ENCODE measurements at places on chromosomes 1 and 21.

- DNase-seq, result no peak
These were observed 299.7 kb downstream of the VAV3 start for GRCh38 chr1:107664982-107665925.

- DNase-seq, result no peak
These were observed 88.6 kb downstream of the NUF2 start for GRCh38 chr1:163410073-163410999.

GRCh38 chr1:237282208-237282783 is 240.3 kb downstream of the RYR2 start:
- DNase-seq, result no peak

DNA sequence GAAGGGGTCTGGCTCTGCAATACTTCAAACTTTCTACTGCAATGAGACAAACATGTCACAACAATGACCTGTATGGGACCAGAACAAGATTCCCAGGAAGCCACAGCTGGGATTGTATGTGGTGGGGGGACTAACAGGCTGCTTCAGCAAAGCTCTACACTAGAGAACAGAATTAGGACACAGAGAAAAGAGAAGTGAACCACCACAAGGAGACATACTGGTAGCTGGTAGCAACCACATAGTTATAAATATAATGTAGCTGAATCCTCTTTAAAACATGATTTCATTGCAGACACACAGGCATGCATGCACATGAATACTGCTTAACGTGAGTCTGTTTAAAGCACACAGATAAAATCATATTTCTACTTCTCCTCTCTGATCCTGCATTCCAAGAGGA is 3.5 kb upstream of the ILDR2 start:
- DNase-seq, result no peak

DNA sequence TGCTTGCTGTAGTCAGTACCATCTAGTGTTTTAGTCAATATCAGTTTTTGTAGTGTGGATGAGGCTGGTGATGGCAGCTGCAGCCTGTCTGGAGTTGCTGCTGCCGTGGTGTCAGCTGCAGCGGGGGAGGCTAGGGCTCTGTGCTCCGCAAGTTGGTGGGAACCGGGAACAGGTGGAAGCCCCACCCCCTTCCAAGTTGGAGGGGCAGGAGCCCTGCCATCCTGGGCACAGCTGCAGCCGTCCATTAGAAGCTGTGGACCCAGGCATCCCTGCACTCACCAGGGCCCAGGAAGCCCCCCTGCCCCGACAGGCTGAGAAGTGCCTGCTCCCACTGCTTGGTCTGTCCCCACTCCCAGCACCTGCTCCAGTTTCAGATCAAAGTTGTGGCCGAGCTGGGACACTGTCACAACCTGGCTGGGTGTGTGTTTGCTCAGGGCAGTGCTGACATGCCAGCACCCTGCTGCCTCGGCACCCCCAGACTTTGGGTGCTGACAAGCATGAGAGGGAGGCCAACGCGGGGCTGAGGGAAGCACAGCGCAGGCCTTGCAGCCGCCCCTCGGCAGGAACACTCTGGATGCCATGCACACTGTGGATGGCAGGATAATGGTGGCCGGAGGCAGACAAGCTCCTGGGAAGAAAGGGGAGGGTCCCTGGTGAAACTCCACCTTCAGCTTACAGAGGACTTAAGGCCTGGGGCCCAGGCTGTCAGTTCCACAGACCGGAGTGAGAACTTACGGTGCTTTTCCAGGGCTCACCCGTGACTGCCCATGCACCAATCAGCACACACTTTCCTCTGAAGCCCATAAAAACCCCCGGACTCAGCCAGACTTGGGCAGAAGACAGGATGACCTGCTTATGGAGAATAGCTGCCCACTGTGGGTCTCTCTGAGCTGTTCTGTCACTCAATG is 86.9 kb downstream of the ADARB1 start:
- DNase-seq, result no peak

DNA sequence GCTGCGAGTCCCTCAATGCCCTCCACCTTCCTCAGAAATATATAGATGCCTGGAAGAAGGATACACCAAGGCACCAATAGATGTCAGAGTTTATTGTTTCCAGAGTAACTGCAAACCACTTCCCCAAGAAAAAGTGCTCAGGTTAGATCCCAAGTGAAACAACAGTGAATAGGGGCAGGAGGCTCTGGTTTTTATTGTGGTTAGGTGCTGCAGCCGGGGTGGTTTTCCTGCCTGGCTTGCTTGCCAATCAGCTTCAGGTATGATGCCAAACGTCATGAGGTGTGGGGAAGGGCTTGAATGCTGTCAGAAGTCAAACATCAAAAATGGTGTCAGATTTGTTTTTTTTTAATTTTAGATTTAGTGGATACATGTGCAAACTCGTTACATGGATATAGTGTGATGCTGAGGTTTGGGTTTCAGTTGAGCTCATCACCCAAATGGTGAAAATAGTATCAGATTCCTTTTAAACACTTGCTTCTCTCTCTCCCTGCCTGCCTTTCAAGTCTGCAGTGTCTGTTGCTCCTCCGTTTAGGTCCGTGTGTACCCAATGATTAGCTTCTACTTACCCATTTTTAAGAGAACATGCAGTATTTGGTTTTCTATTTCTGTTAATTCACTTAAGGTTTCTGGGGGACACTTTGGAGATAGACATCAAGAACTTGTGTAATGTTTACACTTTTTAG is 1317.0 kb downstream of the MRPL39 start:
- no peak for DNase-seq

DNA sequence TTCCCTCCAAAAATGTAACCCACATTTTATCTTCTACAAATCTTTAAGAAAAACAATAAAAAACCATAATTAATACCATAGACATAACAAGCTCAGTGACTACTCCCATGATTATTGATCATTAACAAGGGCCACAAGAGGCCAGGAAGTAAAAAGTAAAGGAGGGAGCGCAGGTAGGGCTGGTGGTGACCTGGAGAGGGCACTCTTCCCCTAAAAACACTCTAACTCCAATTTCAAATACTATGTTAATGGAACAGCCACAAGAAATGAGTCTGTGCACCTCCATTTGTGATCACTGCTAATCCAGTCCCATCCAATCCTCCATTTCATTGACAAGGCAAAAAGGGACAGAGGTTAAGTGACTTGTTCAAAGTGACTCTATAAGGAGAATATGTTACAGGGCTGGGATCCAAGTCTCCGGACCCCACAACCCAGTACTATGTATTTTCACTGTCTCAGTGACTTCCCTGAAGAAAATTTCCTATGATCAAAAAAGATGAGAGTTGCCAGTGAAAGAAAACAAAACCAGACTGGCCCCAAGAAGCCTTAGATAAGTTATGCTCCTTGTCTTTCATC is 41.2 kb upstream of the CFAP298 start:
- no peak for DNase-seq

Measured in T-helper 2 cell (primary cell).